ENCODE measurements at places on chromosomes 2 and 18.

- DNase-seq: no peak
Measured at GRCh38 chr2:146077156-146077555, 1557.2 kb upstream of the ZEB2 start.

- peak; percentile 66 for DNase-seq
Measured at GRCh38 chr18:76801567-76802505, 20.5 kb upstream of the ZNF236 start.

- DNase-seq: no peak
Measured at GRCh38 chr2:38578832-38579231, 23.9 kb downstream of the HNRNPLL start.

- DNase-seq: no peak
Measured at GRCh38 chr2:238505892-238506280, 79.2 kb downstream of the ASB1 start.

- DNase-seq: peak; percentile 51
Measured at GRCh38 chr18:70491734-70492348, 203.0 kb downstream of the SOCS6 start.

DNA sequence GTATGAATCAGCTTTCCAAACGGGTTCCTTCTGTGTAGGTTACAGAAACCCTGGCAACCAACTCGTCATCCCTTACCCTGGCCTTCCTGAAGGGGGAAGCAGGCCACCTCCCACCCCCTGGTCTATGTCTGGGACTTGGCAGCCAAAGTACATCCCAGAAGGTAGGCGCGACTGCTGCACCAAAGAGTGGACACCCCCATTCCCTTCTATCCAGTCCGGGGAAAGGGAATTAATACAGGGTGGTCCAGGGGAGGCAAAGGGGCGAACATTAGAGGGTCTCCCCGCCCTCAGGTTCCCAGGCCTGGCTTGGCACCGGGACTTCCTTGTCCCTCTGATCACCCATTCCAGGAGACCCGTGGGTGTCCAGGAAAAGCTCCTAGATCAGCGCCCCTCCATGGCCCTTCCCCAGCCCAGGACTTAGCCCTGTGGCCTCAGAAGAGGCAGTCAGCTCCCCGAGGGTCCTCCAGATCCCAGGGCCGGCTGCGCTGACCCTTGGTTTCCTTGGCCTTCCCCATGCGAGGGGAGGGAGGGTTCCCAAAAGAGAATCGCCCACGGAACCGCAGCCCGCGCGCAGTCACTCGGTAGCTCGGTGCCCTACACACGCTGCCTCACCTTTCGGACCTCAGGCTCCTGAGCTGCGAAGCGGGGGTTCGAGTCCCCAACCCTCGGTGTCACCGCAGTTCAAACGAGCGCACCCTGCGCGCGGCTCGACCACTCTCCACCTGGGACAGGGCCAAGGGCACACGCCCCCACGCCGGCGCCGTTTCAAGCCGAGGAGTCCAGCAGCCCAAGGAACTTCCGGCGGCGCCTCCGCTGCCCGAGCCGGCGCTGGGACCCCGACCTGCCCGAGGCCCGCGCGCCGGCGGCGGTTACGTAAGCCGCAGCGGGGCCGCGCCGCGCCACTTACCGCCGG, at the start of gene PER2:
PER2 (minus strand) TSS at position 874 of the 913 bp plus-strand sequence. CDS start 10,674 bp downstream, outside the sequence.
- DNase-seq: peak; percentile 82

- peak; percentile 73 for DNase-seq
Measured at GRCh38 chr2:212032032-212032431, 506.6 kb downstream of the ERBB4 start.

- no peak for DNase-seq
Measured at GRCh38 chr2:237556773-237557632, 9.4 kb upstream of the PRLH start.

DNA sequence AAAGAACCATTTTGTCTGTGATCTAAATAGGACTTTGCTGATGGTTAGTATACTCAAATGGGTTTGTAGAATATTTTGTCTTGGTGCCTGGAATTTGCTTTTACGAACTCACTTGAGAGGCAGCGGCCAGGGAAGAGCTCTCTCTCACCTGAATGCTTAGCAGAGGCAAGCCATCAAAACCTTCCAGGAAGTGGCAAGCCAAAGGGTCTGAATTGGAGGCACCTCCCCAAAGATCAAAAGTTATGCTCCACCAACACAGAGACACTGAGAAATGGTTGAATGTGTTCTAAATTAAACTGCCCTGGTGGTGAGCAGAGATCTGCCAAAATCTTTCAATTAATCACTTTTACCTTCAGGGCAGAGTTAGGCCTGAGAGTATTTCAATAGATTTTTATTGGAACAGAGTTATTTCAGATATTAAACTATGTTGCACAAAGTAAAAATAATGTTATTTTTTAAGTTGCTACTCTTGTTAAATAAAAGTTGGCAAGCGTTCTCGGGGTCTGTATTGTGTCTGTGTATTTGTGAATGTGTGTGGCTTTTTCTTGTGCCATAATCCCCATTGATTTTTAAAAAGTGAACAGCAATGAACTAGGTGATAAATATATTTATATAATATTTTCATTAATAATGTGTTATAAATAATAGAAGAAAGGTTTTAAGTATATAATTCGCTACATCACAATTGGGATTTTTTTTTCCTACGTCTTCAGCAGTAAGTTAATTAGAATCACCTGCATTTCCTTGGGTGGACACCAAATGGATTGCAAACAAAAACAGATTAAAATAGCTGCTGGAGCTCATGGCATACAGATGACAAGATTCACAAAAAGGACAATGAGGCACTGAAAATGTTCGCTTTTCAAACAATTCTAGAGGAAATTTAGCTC, 416.1 kb downstream of the ARHGAP15 start:
- DNase-seq: no peak

- DNase-seq: no peak
Measured at GRCh38 chr2:85804583-85804982, 50.8 kb downstream of the ATOH8 start.

GRCh38 chr2:221096706-221097567, 475.2 kb downstream of the EPHA4 start:
- DNase-seq: peak; percentile 12

DNA sequence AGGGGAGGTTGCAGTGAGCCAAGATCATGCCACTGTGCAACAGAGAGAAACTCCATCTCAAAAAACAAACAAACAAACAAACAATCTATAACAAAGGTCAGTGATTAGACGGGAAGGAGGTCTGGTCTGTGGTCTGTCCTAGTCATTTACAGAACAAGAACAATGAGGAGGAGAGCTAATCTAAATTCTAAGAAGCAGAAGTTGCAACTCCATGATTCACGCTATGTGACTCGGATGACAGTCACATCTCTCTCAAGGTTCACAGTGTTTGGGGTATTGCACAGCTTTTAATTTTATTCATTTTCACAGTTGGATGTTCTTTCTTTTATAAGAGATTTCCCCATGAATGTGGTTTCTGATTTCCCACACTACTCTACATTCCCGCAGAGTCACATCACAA, 218.7 kb upstream of the PIEZO2 start:
- DNase-seq: peak; percentile 63

GRCh38 chr2:192030289-192030688, 164.4 kb downstream of the TMEFF2 start:
- DNase-seq: no peak

DNA sequence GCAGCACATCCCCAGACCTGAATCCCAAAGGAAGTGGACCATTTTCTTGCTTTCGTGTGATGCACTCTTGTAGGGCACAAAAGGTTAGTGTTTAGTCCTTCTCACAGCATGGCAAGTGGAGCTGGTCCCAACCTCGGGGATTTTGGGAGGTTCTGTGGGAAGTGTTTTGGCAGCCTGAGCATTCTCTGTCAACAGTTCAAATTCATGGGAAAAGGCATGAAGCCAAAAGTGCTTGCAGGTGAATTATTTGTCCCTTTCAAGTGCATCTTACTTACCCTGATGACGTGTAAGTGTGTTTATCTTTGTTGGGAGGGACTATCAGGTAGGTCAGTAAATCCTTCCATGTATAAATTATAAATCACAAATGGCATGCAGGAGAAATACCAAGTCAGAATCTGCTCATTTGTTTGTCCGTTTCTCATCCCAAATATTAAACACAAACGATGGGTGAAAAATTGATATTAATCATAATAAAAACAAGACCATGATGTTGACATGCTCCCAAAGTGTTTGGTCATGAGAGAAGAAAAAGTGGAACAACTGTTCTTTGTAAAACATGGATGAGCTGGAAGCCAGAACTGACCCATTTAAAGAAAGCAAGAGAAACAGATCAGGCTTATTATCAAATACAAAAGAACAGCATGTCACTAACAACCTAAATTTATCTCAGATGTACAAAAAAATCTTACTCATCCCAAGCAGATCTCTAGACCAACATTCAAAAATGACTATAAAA, 57.6 kb downstream of the EPHA4 start:
- DNase-seq: no peak

DNA sequence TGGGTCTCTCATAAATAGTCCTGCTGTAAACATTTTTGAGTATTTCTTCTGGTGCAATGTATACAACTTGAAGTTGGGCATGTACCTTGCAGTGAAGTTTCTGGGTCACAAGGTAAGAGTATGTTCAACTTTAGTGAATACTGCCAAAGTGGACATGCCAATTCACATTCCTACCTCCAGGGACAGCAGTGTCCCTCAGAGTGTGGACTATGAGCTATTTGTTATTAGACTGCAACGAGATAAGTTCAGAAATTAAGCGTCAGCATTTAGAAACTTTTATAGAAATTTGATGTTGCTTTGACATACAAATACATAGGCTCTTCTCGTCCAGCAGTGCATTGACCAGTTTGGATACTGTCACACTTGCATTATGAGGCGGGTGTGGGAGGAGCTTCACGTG, 7.2 kb upstream of the ACKR3 start:
- DNase-seq: peak; percentile 19

DNA sequence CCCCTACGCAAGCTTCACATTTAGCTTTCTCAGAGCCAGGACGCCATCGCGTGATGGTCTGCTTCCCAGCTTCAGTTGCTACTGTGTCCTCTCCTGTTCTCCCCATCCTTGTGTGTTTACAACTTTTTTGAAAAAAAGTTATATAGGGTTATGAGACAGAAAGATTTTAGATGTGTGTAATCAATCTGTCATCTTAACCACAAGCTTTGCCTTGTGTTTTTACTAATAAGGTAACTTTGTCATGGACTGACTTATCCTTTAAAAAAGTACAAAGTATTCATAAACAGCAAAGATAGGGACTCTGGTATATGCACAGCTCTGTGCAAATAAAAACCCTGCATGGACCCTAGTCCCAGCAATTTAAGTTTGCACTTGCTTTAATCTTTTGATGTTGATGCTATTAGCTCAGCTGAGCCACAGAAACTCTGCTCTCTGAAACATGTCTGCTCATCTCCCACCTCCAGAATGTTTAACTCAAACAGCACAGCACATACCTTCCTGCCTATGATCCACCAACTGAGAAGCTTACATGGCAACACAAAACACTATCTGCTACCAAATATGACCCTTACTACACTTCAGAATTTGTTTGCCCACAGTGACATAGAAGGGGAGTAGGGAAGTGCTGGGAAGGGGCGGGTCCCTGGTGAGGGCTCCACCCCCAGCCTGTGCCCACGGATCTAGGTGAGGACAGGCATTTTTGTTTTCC, 42.7 kb downstream of the SAP130 start:
- no peak for DNase-seq

- DNase-seq: no peak
Measured at GRCh38 chr2:70986499-70987189, 8.0 kb downstream of the TEX261 start.

DNA sequence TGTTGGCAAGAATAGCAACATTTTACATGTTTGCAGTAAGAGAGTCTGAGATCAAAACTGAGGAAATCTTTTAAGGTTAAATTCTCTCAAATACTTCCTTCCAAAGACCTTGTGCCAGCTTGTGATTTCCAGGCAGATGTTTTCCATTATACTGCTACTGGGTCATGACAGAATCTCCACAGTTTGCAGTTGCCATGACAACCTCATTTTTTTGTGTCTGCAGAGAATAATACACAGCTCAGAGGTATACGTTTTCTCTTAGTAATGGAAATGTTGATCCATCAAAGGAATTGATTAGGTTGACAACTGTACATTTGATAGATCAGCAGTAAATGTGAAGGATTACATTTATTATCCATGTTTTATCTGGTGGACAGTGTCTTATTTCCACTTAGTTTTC, 29.1 kb upstream of the CSRNP3 start:
- DNase-seq: no peak

DNA sequence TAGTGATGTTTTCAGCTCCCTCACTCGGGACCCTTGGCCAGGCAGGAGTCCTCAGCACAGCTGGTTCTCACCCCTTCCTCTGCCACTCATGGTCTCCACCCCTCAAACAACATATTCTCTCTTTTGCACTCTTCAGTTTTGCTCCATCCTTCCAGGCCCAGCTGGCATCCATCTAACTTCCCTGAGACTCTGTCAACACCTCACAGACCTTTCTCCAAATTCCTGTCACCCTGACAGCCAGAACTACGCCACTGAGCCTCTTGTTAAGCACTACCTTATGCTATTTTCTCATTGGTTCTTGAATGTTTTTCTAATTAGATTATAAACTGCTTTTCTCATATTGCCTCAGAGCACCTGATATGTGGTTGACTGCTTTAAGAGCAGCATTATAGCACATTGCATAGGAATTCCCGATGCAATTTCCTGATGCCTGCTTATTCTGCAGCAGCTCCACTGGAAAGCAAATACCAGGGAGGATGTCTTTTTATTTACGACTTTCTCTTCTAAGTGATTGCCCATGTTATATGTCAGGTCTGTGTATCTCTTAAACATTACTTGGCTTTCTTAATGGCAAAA, 12.4 kb upstream of the INO80C start:
- no peak for DNase-seq

DNA sequence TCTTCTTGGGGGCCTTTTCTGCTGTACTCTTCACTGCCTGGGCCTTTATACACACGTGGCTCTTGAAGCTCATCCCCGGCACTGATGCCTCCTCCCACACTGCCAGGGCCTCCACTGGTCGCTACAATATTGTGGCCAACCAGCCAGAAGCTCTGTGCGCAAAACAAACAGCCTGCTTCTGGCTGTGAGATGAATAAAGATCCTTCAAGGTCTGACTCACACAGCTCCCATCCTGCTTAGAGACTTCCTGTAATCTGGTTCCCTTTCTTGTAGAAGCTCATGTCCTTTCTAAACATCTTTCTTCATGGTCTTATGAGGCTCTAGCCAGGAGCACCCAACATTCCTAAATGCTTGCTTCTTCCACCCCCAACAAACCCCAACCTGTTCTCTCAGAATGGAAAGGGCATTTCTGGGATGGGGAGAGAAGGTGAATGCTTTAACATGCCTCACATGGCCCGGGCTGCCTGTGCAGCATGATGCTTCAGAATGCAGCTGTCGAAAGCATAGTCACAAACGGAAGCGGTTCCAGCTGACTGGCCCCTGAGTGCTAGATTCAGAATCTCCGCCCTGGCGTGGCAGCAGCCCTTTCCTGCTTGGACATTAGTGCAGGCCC, 24.6 kb downstream of the NRP2 start:
- peak; percentile 97 for DNase-seq

DNA sequence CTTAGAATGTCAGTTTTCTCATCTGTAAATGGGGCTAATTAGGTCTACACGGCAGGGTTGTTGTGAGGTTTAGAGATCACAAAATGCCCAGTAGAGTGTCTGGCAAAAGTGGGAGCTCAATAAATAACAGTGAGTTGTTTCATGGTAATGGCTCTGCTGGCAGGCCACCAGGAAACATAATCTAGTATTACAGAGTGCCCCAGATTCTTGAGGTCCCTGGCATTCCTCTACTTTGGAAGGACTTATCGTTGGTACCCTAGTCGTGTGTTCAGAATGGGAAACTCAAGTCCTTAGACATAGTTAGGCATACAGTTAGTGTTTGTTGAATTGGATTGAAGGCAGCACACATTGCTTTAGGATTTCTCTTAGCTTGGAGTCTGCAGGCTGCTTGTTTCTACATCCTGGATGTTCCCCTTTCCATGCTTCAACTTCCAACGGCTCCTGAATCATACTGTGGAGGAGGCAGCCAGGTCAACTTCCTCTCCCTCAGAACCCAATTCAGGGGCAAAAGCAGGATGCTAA, 161.5 kb upstream of the FOSL2 start:
- DNase-seq: peak; percentile 69
